H1 (cell line): ENCODE measurements at places on chromosomes 12 and 14.

GRCh38 chr12:58051378-58051777 lies 110.0 kb downstream of the ATP23 start:
- no peak for DNase-seq

GRCh38 chr12:62217466-62218194 lies 42.6 kb upstream of the USP15 start:
- no peak for DNase-seq

- DNase-seq, result no peak
Measured at GRCh38 chr12:41917938-41918341, 226.7 kb downstream of the GXYLT1 start.

- no peak for DNase-seq
Measured at GRCh38 chr12:51318846-51319599, 5.0 kb downstream of the BIN2 start.

- no peak for DNase-seq
Measured at GRCh38 chr12:125944446-125944845, 879.2 kb downstream of the AACS start.

DNA sequence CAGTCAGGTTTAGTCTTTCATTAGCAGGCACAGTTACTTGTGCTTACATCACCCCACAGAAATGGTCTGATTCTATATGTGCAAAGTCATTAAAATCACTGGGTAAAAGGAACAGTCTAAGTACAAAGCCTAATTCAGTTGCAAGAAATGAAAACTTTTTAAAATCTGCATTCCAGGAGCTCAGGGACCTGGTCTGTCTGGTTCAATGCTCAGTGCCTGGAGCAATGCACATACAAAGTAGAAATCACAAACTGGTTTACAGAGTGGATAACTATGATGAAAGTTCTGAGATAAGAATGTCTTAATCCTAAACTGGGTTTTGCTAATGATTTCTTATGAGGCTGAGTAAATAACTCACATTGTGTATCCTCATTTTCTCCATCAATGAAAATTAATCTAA lies 28.7 kb downstream of the LMNTD1 start:
- DNase-seq, result no peak

- no peak for DNase-seq
Measured at GRCh38 chr14:34224221-34224620, 237.8 kb downstream of the SPTSSA start.

GRCh38 chr14:64196056-64196455 lies 98.1 kb downstream of the ESR2 start:
- no peak for DNase-seq

DNA sequence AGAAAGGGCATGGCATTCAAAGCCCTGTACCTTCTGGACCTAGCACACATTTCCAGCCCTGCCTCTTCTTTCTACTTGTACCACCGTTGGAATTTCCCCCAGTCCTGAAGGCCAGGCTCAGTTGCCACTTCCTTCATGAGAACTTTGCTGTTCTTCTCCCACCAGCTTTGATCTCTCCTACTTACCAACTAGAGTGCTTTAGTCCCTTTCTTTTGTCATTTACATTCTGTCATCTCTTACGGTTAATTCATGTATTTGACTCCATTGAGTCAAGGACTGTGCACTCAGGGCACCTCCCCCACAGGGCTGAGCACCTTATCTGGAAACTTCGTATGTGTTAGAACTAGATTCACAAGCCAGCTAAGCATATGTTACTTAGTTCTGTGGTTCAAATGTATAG lies 26.3 kb downstream of the BICDL1 start:
- DNase-seq, result no peak

GRCh38 chr12:114684098-114684869 lies at the start of gene TBX3:
Gene TBX3, minus strand, starts transcription at chr12:114684175. Its CDS starts 975 bp downstream, at chr12:114683200.
- peak; percentile 85 for DNase-seq

- DNase-seq, result no peak
Measured at GRCh38 chr12:47120736-47121135, 41.0 kb upstream of the AMIGO2 start.

DNA sequence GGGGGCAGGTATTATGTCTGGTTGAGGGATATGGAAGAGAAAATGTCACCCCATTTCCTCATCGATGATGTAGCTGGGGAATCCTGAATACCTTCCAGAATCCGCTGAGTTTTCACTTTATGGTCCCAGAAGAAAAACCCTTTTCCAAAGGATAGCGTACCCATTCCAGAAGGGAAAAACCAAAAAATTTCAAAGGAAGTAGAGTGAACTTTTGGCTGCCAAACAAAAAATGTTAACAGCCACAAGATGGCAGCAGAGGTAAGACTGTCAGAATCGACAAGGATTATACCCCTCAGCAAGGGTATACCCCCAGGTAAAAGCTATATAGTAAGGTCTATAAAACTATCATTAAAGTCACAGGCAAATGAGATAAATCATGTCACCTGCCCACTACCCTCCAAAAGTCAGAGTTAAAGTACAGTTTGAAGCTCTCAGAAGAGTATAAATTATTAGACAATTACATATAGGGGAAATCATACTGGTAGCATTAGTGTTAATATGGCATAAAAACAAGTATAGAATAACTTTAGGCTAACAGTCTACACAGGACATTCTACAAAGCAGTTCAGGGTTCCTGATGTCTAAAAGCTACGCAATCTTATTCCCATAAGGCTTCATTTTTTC lies 18.0 kb downstream of the ACIN1 start:
- no peak for DNase-seq

- DNase-seq, result no peak
Measured at GRCh38 chr14:70098250-70098809, 90.4 kb downstream of the SLC8A3 start.

DNA sequence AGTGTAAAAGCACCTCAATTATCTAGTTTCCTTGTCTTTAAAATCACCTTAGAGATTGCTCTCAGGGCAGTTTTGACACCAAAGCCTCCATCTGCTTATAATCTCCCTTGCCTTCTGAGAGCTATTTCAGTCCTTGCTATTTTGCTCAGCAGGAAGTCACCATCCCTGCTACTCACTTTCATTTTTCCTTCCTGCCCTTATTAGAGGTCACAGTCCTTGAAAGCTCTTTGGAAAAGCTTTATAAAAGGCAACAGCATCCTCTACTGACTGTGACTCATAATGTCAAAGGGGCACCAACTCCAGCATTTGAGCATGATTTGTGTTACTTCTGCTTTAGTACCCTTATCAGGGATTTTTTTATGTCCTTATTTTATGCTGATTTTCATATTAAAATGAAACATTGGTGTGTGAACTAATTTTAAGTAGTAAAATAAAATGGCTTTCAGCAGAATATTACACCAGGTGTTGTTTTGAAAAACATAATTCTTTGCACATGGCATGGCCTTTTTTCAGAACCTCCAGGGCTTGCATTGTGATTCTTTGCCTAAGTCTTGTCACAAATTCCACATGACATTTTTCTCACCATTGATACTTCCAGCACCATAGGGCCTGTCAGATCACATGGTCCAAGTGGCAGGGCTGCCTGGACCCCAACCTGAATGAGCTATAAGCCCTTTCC lies 213.0 kb downstream of the ADAMTS20 start:
- no peak for DNase-seq

DNA sequence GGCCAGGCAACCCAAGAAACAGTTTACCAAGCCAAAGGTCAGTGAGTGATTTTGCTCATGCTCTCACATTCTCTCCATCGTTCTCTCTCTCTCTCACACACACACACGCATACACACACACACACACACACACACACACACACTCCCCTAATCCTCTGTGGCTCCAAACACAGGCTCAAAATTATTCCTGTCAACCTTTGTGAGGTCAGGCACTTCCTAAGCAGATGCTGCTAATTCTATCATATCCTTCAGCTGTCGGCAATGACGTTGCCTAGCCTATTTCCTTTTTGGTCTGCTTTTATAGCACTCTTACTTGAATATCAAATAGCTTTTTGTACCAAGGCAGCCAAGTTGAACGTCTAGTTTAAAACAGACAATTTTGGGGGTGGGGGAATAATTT lies 98.9 kb upstream of the EGLN3 start:
- DNase-seq, result no peak

GRCh38 chr12:9761419-9761781 lies 699 bp upstream of the CD69 start:
- no peak for DNase-seq

DNA sequence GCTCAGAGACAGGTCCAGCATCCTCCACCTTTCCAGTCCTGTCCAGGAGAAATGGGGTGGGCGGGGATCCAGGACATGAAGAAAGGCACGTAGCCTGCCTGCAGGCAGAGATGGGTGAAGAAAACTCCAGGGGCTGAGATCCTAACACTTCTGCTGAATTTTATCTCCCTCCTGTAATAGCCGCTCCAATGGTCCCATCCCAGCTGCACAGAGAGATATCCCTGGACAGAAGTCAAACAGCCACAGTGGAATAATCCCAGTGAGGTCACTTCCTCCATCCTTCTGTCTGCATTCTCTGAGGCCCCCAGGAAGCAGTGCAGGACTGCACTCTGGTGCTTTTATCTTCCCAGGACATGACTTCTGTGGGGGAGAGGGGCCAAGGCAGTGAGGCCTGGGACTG lies 26.3 kb downstream of the KRT18 start:
- no peak for DNase-seq

DNA sequence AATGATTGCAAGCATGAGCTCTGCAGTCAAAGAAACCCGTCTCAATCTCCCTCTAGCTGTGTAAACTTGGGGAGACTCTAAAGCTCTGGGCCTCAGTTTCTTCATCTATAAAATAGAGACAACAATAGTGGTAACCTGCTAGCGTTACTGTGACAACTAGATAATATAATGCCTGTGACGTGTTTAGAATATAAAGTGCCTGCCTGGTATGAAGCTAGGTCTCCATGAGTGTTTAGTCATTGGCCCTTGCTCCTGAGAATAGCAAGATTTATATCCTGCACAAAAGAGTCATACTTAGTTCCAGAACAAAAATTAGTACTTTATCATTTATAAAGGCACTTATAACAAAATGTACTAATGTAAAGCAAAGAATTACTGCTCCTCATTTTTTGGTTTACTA lies 8.8 kb upstream of the DCP1B start:
- DNase-seq, result no peak

GRCh38 chr14:54189748-54190354 lies 207.0 kb upstream of the CDKN3 start:
- no peak for DNase-seq

- peak; percentile 71 for DNase-seq
Measured at GRCh38 chr12:69052613-69053408, 119.8 kb upstream of the CPM start.

DNA sequence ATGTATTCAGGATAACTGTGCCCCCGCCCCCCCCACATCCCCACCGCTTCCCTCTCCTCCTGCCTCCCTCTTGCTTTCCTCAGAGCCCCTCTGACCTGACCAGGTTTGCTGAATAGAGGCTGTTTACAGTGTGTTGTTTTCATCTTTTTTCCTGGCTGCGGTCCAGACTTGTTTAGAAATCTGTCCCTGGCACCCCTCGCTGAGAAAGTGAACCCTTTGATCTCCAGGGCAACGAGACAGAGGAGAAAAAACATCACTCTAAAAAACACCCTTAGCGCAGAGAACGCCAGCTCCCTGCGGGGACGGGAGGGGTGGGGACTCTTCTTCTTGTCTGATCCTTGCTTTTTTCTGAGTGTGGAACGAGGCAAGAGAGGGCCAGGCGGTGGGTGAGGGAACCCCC lies 22.5 kb downstream of the SDS start:
- no peak for DNase-seq

DNA sequence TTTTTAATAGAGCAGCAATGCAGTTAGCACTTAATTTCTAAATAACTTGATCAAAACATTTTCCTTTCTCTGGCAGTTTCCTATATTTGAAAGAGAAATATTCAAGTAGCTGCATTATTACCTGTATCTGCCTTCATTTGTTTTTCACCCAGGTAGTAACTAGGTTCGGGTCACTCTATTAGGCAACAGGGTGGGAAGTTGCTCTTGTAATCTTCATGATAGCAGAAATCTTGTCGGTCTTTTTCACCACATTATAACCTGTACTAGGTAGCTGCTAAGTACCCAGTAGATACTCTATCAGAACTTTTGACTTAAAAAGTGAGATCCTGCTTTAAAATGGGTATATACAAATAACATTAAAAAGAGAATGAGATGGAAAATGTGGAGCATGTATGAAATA lies 2.4 kb upstream of the PIK3C2G start:
- no peak for DNase-seq

- no peak for DNase-seq
Measured at GRCh38 chr14:94560291-94560665, 964 bp upstream of the SERPINA4 start.

DNA sequence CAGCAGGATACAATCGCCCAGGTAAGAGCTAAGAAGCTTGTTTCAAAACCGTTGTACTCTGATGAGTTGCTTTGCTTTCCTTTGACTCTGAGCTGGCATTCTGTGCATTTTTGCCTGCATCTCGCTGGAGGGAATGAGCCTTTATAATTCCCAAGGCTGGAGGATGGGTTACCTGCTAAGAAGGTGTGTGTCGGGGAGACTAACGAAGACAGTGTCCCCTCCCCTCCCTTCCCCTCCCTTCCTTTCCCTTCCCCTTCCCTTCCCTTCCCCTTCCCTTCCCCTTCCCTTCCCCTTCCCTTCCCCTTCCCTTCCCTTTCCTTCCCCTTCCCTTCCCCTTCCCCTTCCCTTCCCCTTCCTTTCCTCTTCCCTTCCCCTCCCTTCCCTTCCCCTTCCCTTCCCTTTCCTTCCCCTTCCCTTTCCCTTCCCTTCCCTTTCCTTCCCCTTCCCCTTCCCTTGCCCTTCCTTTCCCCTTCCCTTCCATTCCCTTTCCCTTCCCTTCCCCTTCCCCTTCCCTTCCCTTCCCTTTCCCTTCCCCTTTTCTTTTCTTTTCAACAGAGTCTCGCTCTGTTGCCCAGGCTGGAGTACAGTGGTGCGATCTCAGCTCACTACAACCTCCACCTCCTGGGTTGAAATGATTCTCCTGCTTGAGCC lies 15.4 kb downstream of the C3AR1 start:
- DNase-seq, result no peak

DNA sequence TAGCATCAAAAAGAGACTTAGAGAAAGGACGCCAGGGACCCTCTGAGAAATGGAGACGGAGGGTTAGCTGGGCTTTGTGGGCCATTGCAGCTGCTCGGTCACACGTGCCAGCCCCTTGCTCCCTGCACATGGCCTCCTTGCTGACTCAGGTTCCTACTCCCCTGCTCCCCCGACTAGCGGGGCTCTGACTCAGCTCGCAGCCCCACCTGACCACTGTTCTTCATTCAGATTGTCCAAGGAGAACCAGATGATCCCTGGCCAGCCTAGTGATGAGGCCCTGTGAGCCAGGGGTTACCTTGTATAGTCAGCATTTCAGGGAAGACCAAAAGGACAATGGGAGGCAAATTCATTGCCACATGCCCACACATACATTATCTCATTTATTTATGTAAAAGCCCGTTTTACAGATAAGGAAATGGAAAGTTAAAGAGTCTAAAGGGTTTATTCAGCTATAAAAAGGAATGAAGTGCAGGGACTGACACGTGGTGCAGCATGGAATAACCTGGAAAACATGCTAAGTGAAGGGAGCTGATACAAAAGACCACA lies 103.4 kb downstream of the LGMN start:
- DNase-seq, result no peak
